ENCODE measurements at places on chromosomes 6 and 20. TPM values are rescaled to one million over a fixed set of nuclear protein-coding genes. Genes with fewer than 3 reads are reported as not detected.

The ELOVL4 gene
- 0.13 TPM for total RNA-seq

The OR2J3 gene
- total RNA-seq = not detected

GRCh38 chr20:32445539-32446273 is 87.6 kb downstream of the ASXL1 start:
- no peak for DNase-seq

The PLEKHG1 gene
- total RNA-seq = 19.8 TPM

GRCh38 chr6:81996414-81996813 is 243.9 kb upstream of the TENT5A start:
- DNase-seq = no peak

DNA sequence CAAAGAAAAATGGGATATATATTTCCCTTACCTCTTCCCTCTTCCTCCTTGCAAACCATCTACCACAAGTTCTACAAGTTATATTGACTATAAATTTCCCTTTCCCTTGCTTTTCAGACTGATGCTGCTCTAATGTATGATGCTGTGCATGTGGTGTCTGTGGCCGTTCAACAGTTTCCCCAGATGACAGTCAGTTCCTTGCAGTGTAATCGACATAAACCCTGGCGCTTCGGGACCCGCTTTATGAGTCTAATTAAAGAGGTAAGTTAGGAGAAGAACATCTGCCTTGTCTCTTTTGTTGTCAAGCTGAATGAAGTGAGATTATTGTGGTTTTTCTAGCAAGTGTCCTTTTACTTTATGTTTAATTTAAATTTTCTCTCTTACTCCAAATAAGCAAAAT is 406.0 kb downstream of the GRIK2 start:
- no peak for DNase-seq

DNA sequence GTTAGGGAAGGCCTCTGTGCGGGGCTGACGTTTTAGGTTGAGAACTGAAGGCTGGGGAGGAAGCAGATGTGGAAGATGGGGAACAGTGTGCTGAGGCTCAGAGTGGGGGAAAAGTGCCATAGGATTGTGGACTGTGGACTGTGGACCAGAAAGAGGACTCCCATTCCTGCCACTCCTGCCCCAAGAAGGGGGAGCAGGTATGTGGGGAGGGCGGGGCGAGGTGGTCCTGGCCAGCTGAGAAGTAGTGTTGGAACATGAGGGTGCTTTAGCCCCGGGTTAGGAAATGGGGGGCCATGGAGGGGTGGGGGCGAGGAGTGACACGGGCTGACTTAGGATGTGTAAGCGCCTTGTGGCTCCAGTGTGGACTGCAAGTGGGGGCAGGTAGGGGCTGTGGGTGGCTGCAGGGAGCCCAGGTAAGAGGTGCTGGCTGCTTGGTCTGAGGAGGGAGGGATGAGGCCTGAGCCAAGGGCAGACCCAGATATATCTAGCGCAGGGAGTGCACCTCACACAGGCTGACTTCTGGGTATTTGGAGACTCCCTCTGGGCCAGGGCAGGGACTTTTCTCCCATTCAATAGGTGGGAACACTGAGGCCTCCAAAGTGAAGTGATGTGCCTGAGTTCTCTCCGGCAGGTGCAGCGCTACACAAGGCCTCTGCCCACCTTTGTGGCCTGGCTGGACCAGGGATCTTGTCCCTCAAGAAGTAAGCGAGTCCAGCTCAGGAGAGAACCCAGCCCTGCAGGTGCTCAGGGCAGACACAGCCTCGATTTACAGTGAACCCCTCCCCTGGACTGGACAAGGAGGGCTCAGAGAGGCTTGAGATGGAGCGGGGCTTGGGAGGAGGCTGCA is 76.6 kb upstream of the TOX2 start:
- no peak for DNase-seq

The KCNK16 gene
- total RNA-seq = not detected

GRCh38 chr20:14951707-14952418 is 614.5 kb upstream of the FLRT3 start:
- peak; percentile 94 for DNase-seq

GRCh38 chr6:34709386-34709785 is 12.8 kb upstream of the ILRUN start:
- DNase-seq = peak; percentile 43

The OOEP gene
- total RNA-seq = 0.13 TPM

DNA sequence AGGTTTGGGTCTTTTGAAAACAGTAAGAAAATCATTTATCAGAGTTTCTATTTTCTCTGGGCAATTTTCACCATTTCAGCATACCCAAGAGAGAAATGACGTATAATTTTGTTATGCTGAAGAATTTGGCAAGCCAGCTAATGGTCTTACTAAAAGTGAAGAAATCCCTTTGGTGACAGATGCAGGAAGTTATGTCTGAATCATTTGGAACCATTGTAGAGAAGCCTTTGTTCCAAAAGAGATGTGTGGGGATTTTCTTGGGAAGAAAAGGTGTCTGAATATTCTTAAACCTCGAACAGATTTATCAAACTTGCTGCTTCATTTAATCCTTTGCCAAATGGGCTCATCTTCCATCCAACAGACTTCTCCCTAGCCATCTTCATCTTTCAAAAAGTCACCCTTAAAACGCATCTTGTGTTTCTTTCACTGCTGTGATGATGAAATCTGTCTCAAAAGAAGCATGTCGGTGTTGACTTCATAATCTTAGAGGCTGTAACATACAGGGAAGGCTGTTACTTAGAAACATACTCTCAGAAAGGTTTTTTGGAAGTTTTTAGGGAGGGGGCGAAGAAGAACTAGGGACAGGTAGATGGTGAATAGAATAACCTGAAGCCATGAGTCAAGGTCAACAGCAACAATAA is 39.5 kb downstream of the CITED2 start:
- DNase-seq = peak; percentile 30

DNA sequence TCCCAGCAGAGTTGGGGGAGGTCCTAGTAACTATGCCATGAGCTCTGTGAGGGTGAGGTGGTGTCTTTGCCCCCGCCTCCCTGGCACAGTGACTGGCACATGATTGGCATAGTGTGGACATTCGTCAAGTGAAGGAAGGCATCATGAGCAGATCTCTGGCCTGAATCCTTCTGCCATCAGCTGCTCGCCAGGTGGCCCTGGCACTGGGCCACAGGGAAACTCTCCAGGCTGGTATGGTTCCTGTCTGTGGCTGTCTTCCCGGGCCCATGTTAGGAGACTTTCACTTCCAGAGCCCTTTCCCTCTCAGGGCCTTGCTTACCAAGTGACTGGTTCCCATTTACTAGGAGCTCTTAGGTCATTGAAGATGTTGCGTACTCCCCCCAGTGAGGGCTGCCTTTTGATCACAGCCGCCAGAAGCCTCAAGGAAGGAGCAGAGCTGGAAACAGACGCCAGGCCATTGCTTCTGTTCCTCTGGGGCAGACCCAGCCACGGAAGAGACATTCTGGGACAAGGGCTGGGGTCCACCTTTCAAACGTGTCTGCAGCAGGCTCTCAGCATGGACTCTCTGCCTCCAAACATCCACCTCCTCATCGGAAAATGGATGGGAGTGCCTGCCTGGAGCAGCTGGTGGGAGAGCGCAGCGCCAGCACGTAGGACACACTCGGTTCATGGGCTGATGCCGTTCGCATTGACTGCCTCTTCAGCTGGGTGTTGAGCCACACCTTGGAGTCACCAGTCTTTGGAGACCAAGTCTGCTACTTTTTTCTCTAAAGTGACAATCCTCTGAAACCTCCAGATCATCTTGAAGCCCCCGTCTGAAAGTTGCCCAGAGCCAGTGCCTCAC is 67.2 kb downstream of the PTPN1 start:
- DNase-seq = no peak

- DNase-seq = no peak
Observed at GRCh38 chr6:1608222-1609040, 1.3 kb upstream of the FOXC1 start.

The UNC5CL gene
- total RNA-seq = under 0.01 TPM

GRCh38 chr6:36340618-36341454 is 4.1 kb upstream of the BNIP5 start:
- DNase-seq = peak; percentile 67

GRCh38 chr6:81233990-81234389 is 518.5 kb downstream of the TENT5A start:
- DNase-seq = no peak

DNA sequence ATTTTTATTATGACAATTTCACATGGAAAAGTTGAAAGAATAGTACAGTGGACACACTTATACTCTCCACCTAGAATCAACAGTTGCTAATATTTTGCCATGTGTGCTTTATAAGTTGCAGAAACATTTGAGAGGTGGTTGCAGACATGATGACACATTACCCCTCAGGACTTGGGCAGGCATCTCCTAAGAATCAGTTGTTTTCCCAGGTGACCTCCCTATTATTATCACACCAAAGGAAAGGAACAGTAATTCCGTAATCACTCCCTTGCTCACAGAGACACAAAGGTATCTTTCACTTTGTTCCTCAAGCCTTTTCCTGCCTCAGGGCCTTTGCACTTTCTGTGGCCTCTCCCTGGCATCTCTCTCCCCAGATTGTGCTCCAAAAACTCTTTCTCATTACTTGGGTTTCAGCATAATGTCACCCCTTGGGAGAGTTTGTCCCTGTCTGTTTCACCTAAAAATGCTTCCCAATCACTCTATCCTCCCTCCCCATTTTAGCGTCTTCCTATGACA is 5.9 kb upstream of the SULF2 start:
- no peak for DNase-seq

- DNase-seq = no peak
Observed at GRCh38 chr6:91970700-91971099, 1383.8 kb upstream of the MAP3K7 start.

DNA sequence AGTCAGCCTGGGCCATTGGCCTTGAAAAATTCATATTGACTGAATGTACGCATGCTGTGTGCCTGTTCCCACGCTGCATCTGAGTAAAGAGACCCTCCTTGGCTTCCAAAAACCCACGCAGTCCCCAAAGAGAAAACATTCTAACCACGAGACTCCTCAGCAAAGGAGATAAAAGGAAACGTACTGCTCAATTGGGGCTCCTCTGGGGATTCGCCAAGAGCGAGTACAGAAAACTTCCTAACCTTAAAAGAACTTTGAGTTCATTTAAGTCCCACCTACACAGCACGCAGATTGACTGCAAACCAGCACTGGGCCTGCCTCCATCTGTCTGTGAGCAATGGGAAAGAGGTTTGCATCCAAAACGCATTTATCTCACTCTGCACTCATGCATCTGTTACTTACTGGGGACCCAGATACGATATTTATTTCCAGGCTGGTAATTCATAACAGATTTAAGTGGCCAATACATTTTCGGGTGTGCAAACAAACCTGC is 505.9 kb upstream of the CHD6 start:
- no peak for DNase-seq

The DOK5 gene
- total RNA-seq = not detected

The DLL1 gene
- total RNA-seq = 2.6 TPM

- no peak for DNase-seq
Observed at GRCh38 chr6:83459663-83460062, 28.8 kb upstream of the ME1 start.

The RIOK1 gene
- total RNA-seq = 16.6 TPM

DNA sequence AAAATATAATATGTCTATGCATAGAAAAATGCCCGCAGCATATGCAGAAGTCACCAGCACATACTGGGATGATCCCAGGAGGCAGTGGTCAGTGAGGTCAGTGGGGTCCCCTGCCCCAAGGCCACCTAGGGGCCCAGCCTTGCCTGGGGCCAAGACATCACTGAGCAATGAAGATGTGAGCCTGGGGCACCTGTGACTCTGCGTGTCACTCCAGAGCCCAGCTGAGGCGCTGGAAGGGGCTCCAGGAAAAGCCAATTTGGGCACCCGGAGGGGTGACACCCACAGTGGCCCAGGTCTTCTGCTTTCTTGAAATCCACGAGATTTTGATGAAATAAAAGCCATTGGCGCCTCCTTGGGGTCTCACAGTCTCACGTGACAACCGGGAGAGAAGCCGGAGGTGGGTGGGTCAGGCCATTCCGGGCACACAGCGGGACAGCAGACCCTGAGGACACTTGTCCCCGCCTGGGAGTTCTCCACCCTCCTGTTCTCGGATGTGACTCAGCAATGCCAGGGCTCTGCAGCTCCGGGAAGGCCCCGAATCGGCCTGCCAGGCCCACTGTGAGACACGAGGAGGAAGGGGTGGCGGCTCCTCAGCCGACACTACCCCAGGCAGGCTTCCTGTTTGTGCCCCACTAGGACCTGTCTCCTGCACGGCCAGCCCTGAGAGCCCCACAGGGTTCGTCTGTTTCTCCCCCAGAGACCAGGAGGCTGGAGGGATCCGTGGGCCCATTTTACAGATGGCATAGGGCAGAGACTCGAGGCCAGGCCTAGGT is 24.4 kb upstream of the SLCO4A1 start:
- peak; percentile 65 for DNase-seq

The DHX16 gene
- 36.9 TPM for total RNA-seq

- DNase-seq = no peak
Observed at GRCh38 chr6:29797135-29797534, 30.5 kb upstream of the HLA-G start.

GRCh38 chr6:168664956-168665355 is 224.0 kb downstream of the SMOC2 start:
- no peak for DNase-seq

The NDUFAF5 gene
- total RNA-seq = 8.6 TPM

GRCh38 chr20:21577551-21577950 is 63.7 kb upstream of the NKX2-2 start:
- DNase-seq = no peak

GRCh38 chr6:160088069-160088783 is 33.4 kb upstream of the SLC22A1 start:
- DNase-seq = no peak

GRCh38 chr20:461254-462198 is 807 bp downstream of the TBC1D20 start:
- peak; percentile 63 for DNase-seq

The CCN5 gene
- total RNA-seq = not detected
